ENCODE measurements at places on chromosomes 4 and X.

- DNase-seq, result no peak
Observed at GRCh38 chrX:18828832-18829404, 121.5 kb downstream of the PPEF1 start.

- no peak for DNase-seq
Observed at GRCh38 chr4:139863531-139863930, 197.9 kb downstream of the MGST2 start.

DNA sequence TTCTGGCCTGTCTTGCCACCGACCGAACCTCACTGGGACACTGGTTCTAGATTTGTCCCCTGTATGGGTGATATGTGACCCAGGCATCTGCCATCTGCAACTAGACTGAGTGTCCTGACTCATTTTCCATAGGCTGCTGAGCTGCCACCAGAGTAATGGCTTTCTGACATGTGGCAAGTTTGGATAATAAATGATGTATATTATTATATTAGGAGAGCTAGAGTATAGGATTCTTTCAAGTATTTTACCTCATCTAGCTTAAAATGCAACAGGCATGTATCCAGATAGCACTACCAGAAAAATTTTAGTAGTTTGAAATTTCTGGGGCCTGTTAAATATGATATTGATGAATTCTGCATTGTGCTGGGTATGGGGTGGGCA lies 15.8 kb upstream of the PGRMC2 start:
- no peak for DNase-seq

DNA sequence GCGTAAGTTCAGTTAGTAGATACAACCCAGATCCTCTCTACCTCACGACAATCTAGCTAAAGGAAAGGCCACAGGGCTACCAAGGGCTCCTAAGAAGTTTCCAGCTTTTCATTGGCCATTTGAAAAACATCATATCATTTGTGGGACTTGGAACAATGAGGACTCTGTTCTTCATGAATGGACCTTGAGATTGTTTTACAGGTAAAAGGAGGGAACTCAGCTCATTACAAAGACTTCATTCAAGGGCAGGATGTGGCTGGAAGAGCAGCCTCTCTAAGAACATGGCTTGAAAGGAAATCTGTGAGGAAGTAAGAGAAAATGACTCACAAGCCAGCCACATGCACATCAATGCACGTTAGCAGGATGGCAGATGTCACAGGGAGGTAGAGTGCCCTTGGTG lies 105.9 kb upstream of the SLC7A11 start:
- DNase-seq, result no peak

DNA sequence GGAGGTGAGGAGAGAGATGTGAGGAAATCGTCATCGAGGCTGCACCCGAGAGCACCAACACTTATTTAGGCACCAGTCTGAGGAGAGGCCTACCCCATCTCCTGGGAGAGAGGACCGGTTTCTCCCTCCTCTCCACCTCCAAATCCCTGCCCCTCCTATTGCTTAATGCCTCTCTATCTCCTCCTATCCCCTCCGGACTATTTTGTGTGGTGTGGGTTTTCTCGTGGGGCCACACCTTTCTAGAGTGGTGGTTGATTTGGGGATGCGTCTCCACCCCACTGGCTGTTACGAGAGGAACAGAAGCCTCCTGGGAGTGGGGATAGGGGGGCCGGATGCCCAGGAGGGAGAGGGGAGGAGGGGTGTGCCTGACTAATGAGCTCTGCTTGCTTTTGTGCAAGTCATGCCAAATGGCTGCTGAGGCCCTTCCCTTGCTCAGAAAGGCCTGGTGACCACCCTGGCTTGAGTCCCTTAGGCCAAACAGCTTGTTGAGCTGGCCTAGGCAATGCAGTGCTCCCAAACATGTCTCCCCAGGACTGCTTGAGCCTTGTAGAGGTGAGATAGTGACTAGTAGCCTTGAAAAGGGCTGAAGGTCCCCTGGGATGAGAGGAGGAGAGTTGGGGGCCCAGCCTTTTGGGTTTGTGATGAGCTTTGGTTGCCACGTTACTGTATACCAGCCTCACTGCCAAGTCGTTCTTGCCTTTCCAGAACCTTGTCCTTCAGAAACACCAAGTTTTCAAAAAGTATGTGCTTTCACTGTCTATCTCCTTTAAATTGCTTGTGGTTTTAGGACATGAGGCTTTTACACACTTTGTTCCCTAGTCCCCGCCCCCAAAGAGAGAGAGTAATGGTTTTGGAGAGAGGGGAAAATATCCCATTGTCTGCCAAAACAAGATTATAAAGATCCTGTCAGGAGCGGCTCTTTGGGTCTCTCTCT lies 1.2 kb downstream of the MSN start:
- peak; percentile 77 for DNase-seq

GRCh38 chr4:106766519-106766918 lies 269.6 kb downstream of the DKK2 start:
- no peak for DNase-seq

DNA sequence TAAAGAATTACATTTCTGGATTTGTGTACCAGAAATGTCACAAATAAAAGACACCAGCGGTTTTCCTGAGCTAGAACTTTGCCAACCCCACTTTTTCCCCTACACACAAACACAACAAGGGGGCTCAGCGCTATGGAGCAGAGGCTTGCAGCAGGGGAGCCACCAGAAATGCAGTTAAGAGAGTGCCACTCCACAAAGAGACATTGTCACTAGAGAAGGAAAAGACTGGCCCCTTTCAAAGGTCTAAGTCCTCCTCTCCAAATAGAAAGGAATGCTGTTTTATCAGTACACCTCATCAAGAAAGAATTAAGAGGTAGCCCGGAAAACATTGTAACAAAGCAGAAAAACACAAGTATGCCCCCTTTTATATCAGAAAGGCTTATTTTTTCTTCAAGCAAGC lies 419.5 kb downstream of the HNRNPD start:
- DNase-seq, result no peak

DNA sequence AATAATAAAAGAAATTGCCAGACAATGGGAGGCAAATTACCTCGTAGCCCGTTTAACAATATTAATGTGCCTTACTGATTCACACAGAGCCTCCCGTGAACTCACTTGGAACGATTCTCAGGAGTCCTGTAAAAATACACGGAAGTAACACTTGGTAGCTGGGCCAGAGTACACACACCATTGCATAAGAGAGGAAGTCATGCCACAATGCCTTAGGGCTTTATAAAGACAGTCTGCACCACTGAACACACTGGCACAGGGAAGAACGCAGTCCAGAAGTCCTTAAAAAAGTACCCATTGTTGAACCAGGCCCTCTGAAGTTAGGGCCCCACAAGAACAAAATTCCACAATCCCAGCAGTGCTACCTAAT lies 15.1 kb downstream of the SLC2A9 start:
- no peak for DNase-seq

DNA sequence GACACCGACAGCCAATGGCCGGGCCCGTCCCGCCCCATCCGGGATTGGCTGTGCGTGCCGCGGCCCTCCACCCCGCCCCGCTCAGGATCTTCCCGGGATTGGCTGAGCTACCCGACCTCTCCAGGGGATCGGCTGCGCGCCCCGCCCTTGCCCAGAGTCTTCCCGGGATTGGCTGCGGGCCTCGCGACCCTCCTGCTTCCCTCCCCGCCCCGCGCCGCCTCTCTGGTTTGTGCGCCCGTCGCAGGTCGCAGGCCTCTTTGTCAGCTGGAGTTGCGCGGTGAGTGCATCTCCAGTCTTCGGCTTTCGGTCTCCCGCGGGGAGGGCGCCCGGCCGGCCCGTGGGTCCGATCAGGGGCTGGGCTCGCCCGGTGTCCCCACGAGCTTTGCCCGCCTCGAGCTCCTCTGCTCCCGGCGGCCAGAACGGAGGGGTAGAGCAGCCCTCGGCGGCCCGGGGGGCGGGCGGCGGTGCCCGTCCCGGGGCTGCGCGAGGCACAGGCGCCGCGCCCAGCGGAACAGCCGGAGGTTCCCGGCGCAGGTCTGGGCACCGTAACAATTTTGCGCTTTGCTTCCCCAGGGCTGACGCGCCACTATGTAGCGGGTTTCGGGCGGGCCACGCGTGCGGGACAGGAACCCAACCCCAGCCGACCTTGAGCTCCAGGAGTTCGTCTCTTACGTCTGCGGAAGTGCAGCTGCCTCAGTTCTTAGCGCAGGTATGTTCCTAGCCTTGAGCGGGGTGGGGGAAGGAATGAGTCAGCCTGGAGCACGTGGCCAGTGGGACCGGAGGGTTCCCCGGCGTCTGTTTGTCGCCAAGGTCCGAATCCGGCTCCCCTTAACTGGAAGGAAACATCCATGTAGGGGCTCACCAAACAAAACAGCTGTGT lies 38.7 kb downstream of the ERVMER34-1 start:
- peak; percentile 98 for DNase-seq

DNA sequence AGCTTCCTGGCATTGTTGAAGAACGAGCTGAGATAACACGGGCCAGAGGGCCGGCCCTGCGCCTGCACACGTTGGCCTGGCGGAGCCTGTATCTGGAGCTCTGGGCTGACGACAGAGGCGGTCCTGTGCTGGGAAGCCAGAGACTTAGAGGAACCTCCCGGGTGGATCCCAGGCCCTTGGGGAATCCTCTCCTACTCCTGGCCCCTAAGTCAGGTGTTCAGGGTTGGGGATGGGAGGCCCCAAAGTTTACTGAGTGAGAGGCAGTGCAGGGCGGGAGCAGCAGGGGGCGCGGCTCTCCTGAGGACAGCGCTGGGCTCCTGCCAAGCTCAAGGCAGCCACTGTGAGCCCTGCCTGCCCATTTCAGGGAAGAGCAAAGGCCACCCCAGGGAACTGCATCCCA lies 2.5 kb upstream of the HTRA3 start:
- no peak for DNase-seq

GRCh38 chr4:79241846-79242245 lies 84.0 kb downstream of the NAA11 start:
- no peak for DNase-seq

DNA sequence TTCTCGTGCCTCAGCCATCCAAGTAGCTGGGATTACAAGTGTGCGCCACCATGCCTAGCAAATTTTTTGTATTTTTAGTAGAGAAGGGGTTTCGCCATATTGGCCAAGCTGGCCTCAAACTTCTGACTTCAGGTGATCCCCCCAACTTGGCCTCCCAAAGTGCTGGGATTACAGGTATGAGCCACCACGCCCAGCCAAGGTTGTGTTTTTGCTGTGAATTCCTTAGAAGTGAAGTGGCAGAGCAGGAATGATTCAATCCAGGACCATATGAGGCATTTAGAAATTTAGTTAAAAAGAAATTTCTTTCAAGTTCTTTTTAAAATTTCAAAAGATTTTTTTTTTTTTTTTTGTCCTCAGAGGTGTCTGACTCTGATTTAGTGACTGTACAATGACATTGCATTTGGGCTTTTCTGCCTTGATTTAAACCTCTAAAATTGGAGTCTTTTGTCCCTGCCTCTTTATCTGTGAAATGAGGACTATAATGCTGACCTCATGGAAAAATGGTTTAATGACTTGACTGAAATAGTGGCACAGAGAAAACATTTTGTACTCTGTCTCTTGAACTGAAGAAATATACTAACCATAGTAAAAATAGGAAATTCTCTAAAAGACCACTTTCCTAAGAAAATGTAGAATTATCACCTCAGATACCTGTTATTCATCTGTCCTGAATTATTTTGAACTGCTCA lies 59.9 kb downstream of the CXCL13 start:
- no peak for DNase-seq

GRCh38 chrX:77967631-77968030 lies 1.8 kb downstream of the PGAM4 start:
- no peak for DNase-seq

DNA sequence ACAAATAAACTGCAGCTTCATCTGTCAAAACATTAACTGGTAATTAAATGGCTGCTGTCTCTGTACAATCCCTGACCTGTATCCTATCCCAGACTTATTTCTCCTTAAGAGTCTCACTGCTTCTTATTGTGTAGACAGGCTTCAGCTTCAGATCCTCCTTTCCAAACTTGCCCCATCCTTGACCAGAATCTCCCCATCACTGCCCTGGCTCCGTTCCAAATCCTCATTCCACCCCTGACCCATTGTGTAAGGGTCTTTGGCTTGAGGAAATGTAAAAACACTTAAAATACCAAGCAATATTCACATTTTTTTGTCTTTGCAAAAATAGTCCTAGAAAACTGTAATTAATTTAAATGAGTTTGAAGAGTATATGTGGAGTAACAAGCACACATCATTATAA lies 152.6 kb upstream of the VEGFC start:
- DNase-seq, result no peak
